ENCODE measurements at places on chromosomes 12 and 14. TPM values are rescaled to one million over a fixed set of nuclear protein-coding genes. Genes with fewer than 3 reads are reported as not detected.

DNA sequence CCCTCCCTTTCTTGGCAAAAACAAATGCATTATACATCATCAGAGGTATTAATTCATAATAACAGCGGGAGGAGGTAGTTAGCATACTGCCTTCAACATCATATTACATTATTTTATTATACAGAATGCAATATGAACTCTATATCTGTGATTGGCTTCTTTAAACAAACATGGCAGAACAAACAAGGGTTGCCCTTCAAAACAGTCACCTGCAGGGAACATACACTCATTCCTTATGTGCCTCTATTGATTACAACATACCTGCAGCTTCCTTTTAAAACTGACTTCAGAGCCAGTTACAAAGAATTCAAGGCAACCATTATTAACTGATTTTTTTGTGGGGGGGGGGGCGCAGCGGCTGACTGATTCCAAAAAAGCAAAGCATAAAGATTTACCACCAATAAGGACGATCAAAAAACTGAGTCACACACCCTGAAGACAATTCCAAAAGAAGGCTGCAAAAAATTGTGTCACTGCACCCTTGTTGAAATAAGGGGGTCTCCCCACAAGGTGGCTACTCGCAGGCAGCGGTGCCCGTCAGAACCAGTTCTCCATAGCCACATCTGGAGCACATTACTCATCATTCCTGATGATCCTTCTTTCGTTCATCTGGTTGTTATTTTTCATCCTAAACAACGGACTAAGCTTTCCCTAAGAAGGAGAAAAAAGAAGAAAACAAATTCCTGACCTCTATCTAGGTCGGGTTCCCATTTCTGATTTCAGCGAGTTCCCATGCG lies 51.8 kb downstream of the SMUG1 start:
- no peak for DNase-seq

Gene TIMM9
- total RNA-seq: 38.0 TPM

GRCh38 chr14:38040411-38040810 lies 167.3 kb upstream of the SSTR1 start:
- DNase-seq: no peak

DNA sequence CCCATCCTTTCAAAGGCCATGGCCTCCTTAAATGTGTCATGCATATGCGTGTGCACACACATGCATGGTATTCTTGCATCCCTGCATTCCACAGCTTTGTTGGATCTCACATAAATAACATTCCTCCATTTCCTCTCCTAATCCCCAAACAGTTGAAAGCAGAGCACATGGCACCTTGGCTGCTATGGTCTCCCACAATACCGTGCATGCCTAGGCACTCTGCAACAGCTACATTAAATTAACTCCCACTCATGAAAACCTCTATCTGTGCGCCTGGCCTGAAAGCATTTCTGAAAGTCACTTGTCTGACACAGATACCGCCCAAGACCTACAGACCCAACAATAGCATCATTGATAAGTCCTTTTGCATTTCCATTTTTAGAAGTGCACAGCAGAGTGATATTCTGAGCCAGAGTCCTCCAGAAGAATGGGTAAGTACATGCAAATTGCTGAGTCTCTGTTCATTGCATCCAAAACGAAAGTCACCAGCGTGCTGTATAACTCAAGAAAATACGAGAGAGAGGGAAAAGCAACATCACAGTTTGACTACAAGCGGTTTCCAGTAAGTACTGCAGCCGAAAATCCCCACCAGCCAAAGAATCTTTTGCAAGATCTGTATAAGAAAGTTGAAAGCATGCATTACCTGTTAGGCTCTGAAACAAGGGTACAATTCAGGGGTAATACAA lies 436 bp downstream of the ASB2 start:
- no peak for DNase-seq

DNA sequence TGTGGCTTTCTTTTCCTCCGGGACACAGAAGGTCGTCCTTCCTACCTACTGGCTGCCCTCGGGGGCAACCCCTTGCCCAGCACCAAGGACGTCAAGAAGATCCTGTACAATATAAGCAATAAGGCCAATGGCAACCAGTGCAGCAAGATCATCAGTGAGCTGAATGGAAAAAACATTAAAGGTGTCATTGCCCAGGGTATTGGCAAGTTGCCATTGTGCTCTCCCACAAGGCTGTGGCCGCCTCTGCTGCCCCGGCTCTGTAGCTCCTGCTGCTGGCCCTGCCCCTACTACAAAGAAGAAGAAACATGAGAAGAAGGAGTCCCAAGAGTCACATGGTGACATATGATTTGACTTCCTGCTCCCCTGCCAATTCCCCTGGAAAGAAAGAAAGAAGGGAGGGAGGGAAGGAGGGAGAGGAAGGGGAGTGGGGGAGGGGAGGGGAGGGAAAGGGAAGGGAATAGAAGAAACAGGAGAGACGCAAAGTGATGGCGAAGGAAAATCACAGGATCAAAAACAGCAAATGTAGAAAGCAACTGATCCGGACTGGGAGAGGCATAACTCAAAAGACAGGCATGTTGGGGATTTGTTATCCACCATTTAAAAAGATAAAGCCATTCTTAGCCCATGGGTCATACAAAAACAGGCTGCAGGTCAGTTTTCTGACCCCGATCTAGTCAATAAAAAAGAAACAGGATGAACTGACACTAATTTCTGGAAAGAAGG lies 61.3 kb upstream of the RESF1 start:
- DNase-seq: peak; percentile 53

Gene ATF7IP
- 72.4 TPM for total RNA-seq

DNA sequence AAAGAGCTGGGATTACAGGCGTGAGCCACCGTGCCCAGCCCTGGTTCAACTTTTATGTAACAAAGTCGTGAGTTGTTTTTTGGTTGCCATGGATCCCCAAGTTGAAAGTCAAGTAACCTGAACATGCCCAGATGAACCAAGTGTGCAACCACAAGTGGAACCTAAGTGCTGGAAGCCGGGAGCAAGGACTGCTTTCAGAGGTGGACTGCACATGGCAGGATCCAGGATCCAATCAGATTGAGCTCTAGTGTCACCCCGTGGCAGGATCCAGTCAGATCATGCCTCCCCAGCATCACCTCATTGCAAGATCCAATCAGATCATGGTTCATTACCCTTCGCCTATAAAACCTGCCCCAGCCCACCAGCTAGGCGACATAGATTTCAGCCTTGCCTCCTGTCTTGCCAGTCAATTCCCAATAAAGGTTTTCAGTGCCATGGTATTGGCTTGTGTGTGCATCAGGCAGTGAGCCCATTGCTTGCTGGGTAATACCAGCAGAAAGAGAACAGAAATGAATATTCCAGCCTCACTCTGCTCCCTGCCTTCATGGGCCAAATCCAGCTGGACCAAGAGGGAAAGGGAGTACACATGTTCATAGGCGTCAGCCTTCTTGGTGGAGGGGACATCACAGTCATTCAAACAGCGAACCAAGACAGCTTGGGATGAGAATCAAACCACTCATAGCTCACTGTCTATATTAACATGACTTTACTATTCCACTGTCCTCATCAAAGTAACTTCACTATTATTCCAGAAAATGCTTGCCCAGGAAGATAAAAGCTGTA lies 43.6 kb upstream of the VASH1 start:
- DNase-seq: no peak

Gene SIX6
- not detected for total RNA-seq

Gene UBC
- 911 TPM for total RNA-seq

- DNase-seq: no peak
Measured at GRCh38 chr12:111099186-111099585, 178.8 kb upstream of the MYL2 start.

GRCh38 chr14:48925184-48925583 lies 661.0 kb downstream of the RPS29 start:
- DNase-seq: no peak

- DNase-seq: no peak
Measured at GRCh38 chr14:101395779-101396178, 165.5 kb upstream of the DIO3 start.

GRCh38 chr12:14836336-14837210 lies 6.8 kb downstream of the ART4 start:
- peak; percentile 86 for DNase-seq

Gene KRT6C
- total RNA-seq: not detected

DNA sequence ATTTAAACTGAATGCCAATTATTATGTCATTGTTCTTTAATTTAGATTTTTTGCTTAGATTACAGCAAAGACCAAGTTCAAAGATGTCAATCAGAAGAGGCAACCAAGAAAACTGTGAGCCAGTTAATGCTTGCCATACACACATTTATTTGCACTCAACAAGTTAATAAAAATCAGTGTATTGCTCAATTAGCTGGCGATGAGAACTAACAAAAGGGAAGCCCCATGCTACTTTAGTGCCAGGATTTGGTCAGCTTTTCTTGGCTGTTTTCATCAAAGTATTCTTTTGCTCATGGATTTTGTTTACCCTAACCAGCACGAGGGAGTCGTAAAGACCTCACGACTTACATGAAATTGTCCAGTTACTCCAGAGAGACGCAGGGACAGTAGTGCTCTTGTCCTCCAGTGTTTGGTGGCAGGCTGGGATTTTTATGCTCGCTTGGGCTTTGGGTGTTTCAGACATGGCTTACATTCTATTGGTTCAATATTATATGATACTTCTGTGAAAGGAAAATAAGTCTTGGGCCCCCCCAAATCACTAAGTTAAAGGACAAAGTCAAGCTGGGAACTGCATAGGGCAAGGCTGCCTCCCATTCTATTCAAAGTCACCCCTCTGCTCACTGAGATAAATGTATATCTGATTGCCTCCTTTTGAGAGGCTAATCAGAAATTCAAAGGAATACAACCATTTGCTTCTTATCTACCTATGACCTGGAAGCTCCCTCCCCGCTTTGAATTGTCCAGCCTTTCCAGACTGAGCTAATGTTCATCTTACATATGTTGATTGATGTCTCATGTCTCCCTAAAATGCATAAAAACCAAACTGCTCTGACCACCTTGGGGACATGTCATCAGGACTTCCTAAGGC lies 7.4 kb upstream of the B4GALNT1 start:
- DNase-seq: no peak

DNA sequence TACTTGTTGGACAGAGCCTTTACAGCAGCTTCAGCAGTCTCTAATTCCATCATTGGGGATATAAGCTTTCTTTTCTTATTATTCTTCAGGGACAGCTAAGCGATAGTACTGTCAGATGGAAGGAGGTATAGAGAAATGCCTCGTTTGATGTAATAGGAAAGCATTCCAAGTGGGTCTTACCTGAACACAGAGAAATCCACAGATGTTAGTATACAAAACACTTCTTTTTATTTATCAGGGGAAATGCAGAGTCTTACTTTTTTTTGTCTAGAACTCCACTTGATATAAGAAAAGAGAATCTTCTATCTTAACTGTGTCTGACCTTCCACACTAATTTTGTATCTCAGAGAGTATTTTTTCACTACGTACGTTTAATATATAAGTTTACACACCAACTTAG lies 1.9 kb downstream of the SYT1 start:
- DNase-seq: no peak

GRCh38 chr14:22845103-22845394 lies 8.7 kb downstream of the MMP14 start:
- DNase-seq: no peak

- peak; percentile 5 for DNase-seq
Measured at GRCh38 chr14:59481871-59482540, 2.2 kb downstream of the L3HYPDH start.

Gene NKX2-1
- total RNA-seq: not detected

Gene TAS2R50
- 1.5 TPM for total RNA-seq

Gene ADAM20
- total RNA-seq: 0.44 TPM

- no peak for DNase-seq
Measured at GRCh38 chr12:71477609-71478008, 38.0 kb downstream of the LGR5 start.

Gene LHX5
- not detected for total RNA-seq

- DNase-seq: peak; percentile 71
Measured at GRCh38 chr12:25959071-25959961, 834 bp downstream of the RASSF8 start.

Gene GPRC5D
- total RNA-seq: not detected

Gene ATP2B1
- 38.0 TPM for total RNA-seq

- no peak for DNase-seq
Measured at GRCh38 chr12:77720258-77720657, 110.4 kb upstream of the NAV3 start.

All from endothelial cell of umbilical vein (primary cell).